Glomerular endothelial cell (primary cell): ENCODE measurements at places on chromosomes 13 and 19. TPM values are rescaled to one million over a fixed set of nuclear protein-coding genes. Genes with fewer than 3 reads are reported as not detected.

NOTCH3 gene
- total RNA-seq, result 6.2 and 37.5 TPM in 2 replicates

CBARP gene
- 9.8 and 13.9 TPM in 2 replicates for total RNA-seq

CRX gene
- total RNA-seq, result not detected in 2 replicates

VPS36 gene
- 25.4 and 31.1 TPM in 2 replicates for total RNA-seq

ZNF98 gene
- total RNA-seq, result 0.29 TPM in 1 of 2 replicates, not detected in the other

ZNF878 gene
- total RNA-seq, result 0.64 TPM in 1 of 2 replicates, not detected in the other

KLK3 gene
- not detected in 2 replicates for total RNA-seq

LILRA2 gene
- not detected in 2 replicates for total RNA-seq

CYP2S1 gene
- total RNA-seq, result 0.88 and 9.1 TPM in 2 replicates

LRFN3 gene
- 13.3 and 24.3 TPM in 2 replicates for total RNA-seq

ZNF566 gene
- 4.0 and 11.1 TPM in 2 replicates for total RNA-seq

CNN1 gene
- total RNA-seq, result 11.7 and 13.4 TPM in 2 replicates

APOC4 gene
- not detected in 2 replicates for total RNA-seq
